Glomerular endothelial cell (primary cell): ENCODE measurements at places on chromosomes 7 and 10. TPM values are rescaled to one million over a fixed set of nuclear protein-coding genes. Genes with fewer than 3 reads are reported as not detected.

Gene SPDYE2B
- total RNA-seq: not detected in 2 replicates

Gene PLPP4
- 3.9 and 11.1 TPM in 2 replicates for total RNA-seq

GRCh38 chr7:21071561-21072501, 285.1 kb upstream of the SP8 start:
- no peak for DNase-seq

GRCh38 chr10:113983552-113983951, 60.1 kb upstream of the ADRB1 start:
- no peak for DNase-seq

GRCh38 chr7:100509231-100509630, 25.5 kb downstream of the NYAP1 start:
- no peak for DNase-seq
